Activated CD8-positive, alpha-beta memory T cell treated with anti-CD3 and anti-CD28 coated beads, Interleukin-2, amount 50 U/mL, for 4 hours (primary cell): ENCODE measurements at places on chromosomes 12 and 14.
A peak's percentile ranks its signal among the peaks of the same experiment; 100 is the strongest.

DNA sequence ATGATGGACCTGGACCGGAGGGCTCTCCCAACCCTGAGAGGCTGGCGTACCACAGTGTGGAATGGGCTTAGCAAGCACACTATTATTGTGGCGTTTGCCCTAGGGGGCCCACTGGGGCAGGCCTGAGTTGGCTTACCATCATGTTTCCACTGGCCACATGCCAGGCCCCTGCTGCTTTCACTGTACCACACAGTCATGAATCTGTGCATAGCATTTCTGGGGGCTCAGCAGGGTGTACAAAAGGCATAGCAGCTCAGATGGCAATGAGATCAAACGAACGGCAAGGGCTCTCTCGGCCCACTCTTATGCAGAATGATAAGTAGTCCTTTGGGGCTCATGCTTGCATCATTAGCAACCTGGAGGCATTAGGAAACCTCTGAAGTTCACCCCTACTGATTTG, 137.0 kb upstream of the HIF1A start:
- no peak for DNase-seq

- no peak for DNase-seq
Observed at GRCh38 chr12:106865683-106866082, 90.0 kb upstream of the TMEM263 start.

- no peak for DNase-seq
Observed at GRCh38 chr14:57066463-57066862, 202.2 kb downstream of the EXOC5 start.

DNA sequence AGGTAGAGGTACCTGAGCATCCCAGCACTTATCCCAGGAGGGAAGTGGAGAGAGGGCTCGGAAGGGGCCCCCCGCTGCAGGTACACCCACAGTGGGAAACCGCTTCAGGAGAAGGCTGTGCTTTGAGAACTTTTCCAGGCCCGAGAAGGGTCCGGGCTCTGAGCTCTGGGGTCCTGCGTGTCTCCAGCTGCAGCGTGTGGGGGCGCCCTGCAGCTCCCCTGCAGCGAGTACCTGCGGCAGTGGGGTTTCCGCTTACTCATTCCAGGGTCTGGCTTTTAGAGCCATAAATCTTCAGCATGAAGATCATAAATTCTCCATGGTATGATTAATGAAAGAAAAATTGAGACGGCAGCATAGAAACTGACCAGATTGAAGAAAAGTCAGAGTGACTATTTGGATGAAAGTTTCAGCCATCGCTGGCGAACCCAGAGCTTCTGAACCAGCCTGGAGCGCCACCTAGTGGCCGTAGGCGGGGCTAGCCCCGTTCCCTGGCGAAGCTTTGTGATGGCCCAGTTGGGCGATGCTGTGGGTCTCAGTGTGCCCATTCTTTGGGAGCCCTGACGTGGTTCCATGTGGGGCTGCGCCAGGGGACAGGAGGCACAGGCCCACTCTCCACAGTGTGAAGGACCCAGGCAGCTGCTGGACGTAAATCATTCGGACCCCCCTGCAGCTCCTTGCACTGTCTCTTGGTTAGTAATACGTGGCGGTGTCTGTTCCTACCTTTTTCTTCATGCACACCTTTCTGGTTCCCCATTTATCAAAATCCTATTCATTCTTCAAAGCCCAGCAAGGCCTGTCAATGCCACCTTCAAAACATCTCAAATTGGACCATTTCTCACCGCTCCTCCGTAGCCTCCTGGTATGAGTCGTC, 198.2 kb downstream of the TSPAN9 start:
- DNase-seq: peak; percentile 70

DNA sequence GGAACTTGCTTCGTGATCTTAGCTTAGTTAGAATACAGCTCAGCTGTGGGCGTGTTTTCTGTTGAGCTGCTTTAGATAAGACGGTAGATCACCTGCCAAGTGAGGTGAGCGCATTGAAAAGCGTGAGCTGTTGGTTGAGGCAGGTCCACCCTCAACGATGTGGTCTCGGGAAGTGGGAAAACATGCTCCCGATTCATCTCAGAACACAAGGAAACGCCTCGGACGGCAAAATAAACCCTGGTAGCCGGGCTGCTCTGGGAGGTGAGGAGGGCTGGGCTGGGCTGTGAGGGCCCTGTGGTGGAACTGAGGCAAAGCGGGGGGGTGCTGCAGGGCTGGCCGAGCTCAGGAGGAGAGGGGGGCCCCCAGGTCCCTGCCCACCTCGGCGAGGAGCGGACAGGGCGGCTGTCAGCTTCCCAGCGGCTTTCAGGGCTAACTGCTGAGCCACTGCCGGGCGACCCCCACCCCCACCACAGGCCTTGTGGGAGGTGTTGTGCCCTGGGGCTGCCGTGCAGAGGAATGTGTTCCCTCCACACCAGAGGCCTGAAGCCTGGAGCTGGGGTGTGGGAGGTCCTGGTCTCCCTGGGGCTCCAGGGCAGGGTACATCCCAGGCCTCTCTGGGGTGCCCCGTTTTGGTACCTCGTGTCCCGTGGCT, 30.7 kb downstream of the NOC4L start:
- DNase-seq: no peak

- DNase-seq: no peak
Observed at GRCh38 chr12:111605911-111606766, 7.0 kb upstream of the ATXN2 start.

GRCh38 chr14:31994391-31995033, 82.6 kb upstream of the ARHGAP5 start:
- DNase-seq: no peak

- DNase-seq: no peak
Observed at GRCh38 chr14:56149995-56150394, 31.8 kb downstream of the PELI2 start.

DNA sequence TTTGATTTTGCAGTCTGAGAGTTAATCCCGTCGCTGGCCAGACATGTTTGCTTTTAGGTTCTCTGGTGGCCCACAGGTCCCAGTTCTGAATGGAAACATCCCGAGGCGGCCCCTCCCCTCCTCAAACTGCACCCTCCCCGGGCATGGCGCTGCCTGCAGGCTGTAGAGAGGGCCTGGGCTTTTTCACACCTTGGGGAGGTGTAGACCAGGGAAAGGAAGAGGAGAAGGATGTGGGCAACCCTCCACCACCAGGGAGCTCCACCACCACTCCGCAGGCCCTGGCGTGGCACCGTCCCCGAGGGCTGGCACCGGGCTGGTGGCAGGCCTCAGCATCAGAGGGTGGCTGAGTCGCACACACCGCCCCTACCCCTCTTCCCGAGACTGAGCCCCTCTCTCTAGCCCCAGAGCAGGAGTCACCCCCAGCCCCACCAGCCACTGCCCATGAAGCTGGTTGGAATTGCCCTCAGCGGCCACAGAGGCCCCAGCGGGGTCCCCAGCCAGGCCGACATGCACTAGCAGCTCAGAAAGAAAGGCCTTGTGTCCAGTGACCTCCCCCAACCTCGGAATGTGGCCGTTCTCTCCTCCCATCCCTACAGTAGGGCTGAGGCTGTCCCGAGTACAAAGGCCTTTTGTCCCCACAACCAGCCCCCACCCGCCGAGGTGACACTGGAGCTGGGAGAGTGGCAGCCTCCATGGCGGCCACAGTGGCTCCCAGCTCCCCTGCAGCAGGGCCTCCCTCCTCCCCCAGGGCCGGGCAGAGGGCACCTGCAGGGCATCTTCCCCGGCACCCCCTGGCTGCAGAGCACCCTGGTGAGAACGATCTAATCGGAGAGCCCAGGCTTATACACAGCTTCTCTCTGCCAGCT, 23.5 kb upstream of the INF2 start:
- DNase-seq: peak; percentile 49

DNA sequence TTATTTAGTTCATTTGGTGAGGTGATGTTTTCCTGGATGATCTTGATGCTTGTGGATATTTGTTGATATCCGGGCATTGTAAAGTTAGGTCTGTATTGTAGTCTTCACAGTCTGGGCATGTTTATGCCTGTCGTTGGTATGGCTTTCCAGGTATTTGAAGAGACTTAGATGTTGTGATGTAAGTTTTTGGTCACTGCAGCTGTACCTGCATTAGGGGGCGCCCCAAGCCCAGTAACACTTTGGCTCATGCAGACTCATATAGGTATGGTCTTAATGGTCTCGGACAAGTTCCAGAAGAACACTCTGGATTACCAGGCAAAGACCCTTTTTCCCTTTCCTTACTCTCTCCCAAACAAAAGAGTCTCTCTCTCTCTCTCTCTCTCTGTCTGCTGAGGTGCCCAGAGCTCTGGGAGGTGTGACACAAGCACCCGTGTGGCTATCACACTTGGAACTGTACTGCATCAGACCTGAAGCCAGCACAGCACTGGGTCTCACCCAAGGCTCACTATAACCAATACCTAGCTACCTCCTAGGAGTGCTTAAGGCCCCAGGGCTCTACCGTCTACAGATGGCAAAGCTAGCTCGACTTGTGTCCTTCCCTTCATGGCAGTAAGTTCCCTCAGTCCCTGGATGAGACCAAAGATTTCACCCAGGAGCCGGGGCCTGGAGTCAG, 425.8 kb upstream of the ATXN7L3B start:
- no peak for DNase-seq

DNA sequence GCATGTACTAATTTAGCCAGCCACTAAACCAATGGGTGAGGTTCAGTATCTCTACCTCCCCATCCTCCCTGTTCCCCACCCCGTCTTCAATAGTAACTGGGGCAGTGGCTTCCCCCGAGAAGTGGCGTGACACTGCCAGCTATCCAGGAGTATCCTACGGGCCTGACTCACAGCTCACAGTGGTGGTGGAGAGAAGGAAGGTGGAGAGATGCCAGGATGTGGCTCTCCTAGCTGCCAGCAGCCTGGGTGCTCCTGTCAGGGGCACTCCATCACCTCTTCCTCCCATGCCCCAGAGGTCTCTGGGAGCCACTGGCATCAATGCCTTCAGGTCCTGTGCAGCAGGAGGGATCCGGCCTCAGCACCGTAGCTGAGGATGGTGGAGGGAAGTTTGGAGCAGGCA, 49.0 kb downstream of the TSPAN11 start:
- no peak for DNase-seq

DNA sequence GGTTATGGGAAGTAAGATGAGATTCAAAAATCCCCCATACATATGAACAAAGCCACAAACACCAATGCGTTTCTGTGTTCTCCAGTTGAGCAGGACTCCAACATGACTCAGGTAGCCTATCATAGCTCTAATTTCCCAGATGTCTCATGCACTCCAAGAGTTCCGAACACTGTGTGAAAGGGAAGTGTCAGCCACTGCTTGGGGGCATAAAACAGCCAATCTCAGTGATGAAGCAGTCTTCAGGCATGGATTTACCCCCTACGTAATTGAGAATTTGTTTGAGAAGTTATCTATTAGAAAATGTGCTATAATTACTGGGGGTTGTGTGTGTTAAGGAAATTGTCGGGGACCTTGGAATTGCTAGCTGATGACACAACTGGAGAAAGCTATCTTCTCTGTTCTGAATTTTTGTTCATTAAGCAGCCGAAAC, 153.9 kb upstream of the AVPR1A start:
- DNase-seq: no peak

- no peak for DNase-seq
Observed at GRCh38 chr12:62670986-62671720, 204.5 kb downstream of the MON2 start.

DNA sequence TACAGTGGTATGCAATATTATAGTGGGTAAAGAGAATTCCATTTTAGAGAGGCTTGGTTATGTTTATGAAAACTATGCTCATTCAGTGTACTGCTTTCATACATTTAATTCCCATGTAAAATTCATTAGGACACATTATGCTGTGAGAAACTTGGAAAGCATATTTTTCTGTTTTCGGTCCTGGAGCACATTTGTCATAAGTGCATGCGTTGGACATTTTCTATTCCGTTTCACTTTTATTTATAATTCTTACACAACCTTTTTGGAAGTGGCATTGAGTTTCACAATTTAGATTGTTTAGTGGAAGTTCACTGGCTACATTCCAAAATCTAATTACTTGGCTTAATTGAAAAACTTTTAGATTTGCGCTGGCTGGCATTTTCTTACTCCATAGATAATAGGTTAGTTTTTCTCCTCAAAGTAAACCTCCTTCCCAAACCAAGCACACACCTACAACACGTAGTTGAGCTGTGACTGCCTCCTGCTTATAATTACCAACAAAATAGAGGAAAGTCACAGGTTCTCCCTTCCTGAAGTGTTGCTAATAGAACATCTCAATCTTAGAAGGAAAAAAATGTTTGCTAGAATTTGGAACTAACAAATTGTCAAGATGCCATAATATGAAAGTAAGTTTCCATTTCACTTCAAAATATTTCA, 938.5 kb downstream of the TRHDE start:
- DNase-seq: no peak

- DNase-seq: no peak
Observed at GRCh38 chr14:68254669-68255527, 435.3 kb downstream of the RAD51B start.

GRCh38 chr14:61603736-61604135, 91.6 kb upstream of the HIF1A start:
- no peak for DNase-seq

GRCh38 chr14:78184157-78184556, 14.0 kb downstream of the NRXN3 start:
- no peak for DNase-seq

GRCh38 chr14:103699261-103699661, 16.0 kb downstream of the XRCC3 start:
- no peak for DNase-seq

DNA sequence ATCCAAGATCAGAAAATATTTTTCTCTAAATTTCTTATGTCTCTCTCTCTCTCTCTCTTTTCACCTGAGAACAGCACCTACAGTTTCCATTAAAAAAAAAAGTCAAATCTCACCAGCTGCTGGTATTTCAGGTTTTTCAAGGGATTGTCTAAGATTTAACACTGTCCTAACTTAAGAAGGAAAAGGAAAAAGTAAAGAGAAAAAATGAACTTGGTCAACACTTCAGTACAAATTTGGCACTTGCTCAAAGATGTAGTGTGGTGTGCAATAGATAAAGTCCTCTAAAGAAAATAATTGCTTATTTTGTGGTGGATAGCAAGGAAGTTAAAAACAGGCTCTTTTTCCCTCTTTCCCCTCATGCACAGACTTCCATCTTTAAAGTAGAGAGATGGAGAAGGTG, 416.2 kb downstream of the SOX5 start:
- DNase-seq: no peak

- no peak for DNase-seq
Observed at GRCh38 chr12:113137861-113138783, 2.6 kb upstream of the RASAL1 start.

DNA sequence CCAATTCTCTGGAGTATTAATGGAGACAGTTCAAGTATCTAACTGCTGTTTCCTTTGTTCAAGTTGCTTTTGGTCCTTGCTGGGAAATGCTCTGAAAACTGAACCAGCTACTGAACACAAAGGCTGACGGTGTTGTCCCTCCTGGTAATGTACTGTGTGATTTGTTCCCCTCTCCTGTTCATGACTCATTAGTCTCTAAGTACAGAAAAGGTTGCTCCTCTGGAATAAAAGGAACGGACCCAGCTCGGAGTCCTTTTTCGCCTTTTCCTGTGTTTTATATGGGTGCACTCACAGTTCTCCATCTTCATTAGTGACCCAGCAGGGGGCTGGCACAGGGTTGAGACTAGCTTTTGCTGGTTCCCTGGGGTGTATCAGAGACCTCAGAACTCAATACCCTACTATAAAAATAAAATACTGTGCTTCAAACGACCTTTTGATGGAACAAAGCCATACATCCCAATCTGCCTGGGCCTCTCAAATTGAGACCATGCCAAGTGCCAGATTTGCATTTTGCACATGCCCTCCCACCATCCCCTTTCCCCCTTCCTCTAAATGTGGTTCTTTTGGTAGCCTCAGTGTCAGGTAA, 269.7 kb downstream of the RAD51B start:
- no peak for DNase-seq

- no peak for DNase-seq
Observed at GRCh38 chr12:90024262-90024661, 315.6 kb upstream of the ATP2B1 start.

GRCh38 chr14:35395283-35395682, 9.3 kb downstream of the NFKBIA start:
- DNase-seq: no peak

- peak; percentile 47 for DNase-seq
Observed at GRCh38 chr14:100654814-100655740, 67.9 kb upstream of the BEGAIN start.
